ENCODE measurements at places on chromosomes 3 and 15.

DNA sequence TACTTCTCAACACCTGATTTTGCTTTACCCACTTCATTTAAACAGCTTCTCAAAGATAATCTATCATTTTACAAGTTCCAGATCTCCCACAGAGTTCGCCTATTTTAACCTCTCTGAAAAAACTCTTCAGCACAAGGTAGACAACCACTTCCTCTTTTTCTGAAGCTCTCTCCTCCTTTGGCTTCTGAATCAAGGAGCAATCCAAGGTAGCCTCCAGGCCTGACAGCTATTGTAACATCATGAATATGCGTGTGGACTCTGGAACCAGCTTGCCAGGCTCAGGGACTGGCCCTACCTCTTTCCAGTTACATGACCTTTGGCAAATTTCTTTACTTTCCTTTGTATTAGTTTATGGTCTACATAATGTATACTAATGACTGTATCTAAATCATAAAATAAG, 405.9 kb upstream of the ZNF385D start:
- no peak for DNase-seq

GRCh38 chr3:196219970-196220311, 3.6 kb downstream of the SLC51A start:
- no peak for DNase-seq

DNA sequence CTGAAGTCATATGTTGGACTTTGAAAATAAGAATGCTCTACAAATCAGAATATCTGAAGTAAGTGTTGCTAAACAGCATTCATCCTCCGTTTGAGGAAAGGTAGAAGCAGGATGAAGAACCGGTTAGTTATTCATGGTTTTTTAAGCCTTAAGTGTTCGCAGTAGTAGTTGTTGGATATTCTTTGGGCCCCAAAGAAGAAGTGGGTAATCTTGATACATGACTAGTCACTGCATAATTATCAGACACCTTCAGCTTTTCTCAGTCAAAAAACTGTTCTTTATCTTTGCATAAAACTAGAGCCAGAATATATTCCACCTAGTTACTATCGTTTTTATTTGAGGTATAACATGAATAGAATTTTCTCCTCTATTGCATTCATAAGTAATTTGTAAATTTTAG, 13.8 kb downstream of the RAB5A start:
- DNase-seq, result no peak

DNA sequence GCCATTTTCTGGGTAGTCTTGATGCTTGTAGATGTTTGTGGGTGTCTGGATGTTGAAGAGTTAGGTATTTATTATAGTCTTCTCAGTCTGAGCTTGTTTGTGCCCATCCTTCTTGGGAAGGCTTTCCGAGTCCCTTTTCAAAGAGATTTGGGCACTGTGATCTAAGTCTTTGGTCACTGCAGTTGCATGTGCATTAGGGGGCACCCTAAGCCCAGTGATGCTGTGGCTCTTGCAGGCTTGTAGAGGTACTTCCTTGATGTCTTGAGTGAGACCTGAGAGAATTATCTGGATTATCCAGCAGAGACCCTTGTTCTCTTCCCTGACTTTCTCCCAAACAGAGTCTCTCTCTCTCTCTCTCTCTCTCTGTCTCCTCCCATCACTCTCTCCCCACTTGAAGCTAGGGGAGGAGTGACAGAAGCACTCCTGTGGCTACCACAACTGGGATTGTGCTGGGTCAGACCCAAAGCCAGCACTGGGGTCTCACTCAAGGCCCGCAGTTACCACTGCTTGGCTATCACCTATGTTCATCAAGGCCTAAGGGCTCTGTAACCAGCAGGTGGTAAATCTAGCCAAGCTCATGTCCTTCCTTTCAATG, 68.5 kb downstream of the TMCO5A start:
- DNase-seq, result no peak

DNA sequence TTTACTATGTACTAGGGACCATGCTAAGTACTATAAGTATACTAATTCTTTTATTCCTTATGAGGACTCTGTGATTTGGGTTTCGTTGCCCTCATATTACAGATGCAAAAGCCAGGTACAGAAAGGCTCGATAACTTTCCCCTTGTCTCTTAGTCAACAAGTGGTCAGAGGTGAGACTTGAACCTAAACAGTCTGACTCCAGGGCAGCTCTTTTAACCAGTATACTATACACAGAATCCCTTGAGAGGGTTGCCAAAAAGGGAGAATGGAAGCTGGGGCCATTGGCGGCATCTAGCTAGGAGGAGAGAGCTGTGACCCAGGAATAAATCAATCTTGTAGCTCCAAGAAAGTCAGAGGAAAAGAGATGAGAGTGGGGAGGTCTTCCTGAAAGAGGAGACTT, 92.4 kb downstream of the TOP2B start:
- DNase-seq, result no peak

- no peak for DNase-seq
Observed at GRCh38 chr3:114538211-114538610, 244.4 kb downstream of the TIGIT start.

DNA sequence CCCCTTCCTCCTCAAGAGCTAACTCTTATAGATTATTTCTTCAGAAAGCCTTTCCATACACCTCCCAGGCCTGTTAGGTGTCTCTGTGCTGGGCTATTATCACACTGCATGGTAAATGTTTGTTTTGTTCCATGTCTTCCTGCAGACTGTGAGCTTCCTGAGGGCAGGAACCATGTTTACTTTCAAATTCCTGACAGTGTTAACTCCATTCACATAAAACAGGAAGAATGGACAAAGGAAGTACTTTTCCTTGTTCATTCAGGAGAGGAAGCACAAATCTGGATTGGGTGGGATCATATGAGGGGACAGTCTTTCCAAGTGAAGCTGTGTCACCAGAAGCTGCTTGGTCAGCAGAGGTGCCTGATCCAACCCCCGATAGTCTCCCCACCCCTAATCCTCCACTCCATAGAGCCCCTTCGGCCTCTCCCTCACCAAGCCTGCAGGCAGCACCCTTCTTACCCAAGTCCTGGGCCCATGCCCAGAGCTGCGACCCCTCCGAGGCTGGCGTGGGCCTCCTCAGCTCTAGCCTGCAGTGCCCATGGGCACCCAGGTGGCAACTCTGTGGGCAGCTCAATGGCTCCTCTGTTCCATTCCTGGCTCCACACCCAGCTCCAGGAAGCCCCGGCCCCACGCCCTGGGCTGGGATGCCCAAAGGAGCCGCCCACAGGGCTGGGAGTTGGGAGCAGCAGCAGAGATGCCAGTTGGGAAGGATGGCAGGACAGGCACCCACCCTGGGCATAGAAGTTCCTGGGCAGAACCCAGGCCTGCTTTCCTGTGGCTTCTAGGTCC, 6.9 kb downstream of the SHF start:
- DNase-seq, result no peak

- no peak for DNase-seq
Observed at GRCh38 chr3:8518138-8518537, 16.5 kb downstream of the LMCD1 start.

DNA sequence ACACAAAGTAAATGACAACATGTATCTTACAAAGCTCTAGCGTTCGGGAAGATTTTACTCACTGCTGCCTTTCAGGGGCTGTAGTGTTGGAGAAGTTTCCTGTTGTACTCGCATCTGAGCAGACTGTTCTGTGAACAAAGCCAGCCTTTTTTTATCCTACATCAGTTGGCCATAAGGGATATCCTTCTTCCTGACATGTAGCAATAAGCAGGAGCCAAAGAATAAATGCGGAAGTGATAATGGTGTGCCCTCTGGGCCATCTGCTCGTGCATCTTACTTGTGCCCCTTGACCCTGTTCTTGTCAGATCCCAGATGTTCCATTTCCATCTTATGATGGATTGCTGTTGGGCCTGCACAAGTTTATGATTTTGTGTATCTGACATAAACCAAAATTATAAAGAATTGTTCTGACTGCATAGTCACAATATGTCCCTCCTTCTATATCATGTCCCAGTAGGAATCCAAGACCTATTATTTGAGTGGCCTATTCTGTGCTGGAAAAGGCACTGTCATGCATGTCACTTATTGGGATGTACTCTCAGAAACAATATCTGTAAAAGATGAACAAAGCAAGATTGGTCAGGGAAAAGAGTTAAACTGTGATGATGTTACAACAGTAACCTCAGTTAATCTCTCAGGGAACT, 631.3 kb downstream of the NSUN3 start:
- DNase-seq, result no peak

GRCh38 chr3:45881078-45882022, 5.0 kb upstream of the CCR9 start:
- no peak for DNase-seq

DNA sequence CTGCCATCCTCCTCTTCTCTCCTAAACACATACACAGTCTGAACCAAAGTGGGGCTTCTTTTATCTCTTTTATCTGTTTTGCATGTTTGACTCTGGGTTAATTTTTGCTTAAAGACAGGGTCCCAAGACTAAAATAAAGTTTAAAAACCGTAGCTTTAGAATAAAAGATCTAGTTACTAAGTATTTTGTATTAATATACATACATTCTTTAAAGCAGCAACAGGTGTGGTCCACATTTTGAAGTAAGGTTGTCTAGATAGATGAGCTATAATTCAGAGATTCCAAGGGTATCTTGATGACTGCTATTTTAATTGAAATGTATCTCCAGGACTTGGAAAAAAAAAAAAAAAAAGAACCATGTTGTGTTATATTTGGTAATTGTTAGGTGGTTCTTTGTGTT, 61.3 kb downstream of the CALML4 start:
- DNase-seq, result no peak

- no peak for DNase-seq
Observed at GRCh38 chr3:42652611-42653302, 740 bp upstream of the ZBTB47 start.

DNA sequence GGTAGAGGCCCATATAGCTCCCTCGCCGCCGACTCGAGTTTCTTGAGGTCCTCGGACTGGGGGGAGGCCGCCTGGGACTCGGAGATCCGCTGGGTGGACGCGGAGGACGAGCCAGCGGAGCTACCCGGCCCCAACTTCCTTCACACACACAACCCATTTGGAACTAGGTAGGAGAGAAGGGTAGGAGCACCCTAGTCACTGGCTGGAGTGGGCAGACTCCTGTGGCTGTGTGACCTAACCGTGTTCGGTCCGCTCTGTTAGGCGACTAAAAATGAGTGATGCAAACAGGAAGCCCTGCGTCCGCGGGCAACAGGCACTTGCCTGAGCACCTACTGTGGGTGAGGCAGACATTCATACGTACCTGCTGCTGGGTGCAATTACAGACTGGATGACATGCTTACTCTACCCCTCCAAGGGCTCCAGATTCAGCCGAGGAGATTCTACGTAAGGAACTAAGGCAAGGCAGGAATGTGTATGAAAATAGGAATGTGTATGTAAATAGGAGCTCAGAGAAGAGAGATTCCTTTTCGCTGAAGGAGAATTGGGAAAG, 4.6 kb upstream of the SIN3A start:
- no peak for DNase-seq

DNA sequence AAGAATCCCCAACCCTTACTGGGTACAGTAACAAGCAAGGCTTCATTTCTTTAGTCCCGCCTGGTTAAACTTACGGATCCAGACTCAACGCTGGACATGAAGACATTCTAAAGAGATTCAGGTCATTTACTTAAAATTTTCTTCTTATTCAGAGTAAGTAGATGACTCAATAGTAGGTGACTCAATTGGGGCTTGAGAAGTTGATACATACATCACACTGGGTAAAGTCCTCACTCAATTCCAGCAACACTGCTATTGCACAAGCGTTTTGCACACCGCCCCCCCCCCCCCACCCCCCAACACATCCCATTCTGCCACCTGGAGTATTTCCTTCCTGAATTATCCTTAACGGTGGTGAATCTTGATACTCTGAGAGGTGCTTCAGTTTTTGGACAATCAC, 610.0 kb downstream of the FOXP1 start:
- no peak for DNase-seq

DNA sequence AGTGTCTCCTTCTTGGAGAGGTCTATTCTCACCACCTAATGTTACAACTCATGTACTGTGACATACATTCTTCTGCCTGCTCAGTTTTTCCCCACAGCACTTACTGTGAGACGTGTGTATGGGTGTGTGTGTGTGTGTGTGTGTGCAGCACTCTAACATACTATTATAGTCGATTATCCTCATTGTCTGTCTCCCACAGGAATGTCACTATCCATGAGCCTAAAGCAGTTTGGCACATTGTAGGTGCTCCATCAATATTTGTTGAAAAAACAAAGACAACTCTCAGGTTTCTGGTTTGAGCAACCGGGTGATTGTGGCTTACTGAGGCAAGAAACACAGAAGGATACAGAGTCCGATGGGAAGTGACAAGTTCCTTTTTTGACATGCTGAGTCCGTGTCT, 8.6 kb upstream of the ZNF148 start:
- DNase-seq, result no peak

GRCh38 chr15:96415513-96416217, 85.2 kb downstream of the NR2F2 start:
- no peak for DNase-seq

- DNase-seq, result no peak
Observed at GRCh38 chr15:53397041-53397616, 362.3 kb downstream of the WDR72 start.

DNA sequence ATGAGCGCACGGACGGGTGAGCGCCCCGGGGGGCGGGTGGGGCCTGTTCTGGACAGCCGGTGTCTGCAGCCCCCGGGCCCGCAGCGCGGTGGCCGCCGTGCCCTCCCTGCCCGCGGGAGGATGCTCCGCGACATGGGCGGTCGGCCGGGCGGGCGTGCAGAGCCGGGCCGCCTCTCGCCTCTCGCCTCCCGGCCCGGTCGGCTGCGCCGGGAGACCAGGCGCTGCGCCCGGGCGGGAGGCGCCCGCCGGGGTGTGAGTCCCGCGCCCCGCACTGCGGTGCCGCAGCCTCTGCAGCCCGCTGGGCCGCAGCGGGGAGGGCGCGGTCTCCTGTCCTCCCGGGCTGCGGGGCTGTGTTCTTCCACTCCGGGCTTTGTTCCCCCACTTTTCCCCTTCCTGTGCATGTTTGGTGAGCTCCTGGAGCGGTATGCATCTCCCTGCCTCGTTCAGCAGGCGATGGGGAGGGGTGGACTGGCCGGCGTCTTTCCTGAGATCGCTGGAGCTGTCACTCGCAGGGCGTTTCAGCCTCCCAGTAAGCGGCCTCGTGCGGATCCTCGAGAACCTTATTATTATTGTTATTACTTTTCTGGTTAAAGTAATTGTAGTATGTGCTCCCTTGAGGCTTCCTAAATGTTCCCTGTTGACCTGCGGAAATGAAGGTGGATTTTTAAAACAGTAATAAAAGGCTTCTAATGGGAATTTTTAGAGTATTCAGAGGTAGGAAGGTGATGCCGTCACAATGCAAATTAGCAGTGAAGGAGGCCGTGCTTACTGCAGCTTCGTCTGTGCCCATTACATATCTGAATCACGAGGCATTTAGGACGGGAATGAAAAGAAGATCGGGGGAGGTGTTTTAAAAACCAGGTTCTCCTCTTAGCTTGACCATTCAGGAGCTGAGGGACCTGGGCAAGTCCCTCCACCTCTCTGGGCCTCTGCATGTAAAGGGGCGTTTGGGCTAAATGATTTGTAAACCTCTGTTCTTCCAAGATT, 593 bp downstream of the TMOD2 start:
- DNase-seq, result no peak

GRCh38 chr3:5874931-5875341, 687.4 kb downstream of the EDEM1 start:
- no peak for DNase-seq

- DNase-seq, result no peak
Observed at GRCh38 chr3:101513419-101513986, 491 bp upstream of the SENP7 start.
